ENCODE measurements at places on chromosomes 1 and 21.

GRCh38 chr1:245874942-245875580 is 632.0 kb downstream of the SMYD3 start:
- peak; percentile 96 for ATAC-seq

DNA sequence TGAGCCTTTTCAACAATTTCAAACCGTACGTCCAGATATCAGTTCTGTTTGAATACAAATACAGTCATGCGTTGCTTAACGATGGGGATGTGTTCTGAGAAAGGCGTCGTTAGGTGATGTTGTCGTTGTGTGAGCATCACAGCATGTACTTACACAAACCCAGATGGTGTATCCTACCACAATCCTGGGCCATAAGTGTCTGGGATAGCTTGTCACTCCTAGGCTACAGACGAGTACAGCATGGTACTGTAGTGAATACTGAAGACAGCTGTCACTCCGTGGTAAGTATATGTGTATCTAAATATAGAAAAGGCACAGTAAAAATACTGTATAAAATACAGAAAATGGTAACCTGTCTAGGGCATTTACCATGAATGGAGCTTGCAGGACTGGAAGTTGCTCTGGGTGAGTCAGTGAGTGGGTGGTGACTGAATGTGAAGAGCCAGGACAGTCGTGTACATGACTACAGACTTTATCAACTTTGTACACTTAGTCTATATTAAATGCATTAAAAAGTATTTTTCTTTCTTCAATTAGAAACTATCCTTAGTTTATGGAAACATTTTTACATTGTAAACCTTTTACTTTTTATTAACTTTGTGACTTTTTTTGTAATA is 10.5 kb upstream of the OR2W3 start:
- ATAC-seq: no peak

- no peak for ATAC-seq
Measured at GRCh38 chr1:23899070-23899469, 14.1 kb downstream of the CNR2 start.

DNA sequence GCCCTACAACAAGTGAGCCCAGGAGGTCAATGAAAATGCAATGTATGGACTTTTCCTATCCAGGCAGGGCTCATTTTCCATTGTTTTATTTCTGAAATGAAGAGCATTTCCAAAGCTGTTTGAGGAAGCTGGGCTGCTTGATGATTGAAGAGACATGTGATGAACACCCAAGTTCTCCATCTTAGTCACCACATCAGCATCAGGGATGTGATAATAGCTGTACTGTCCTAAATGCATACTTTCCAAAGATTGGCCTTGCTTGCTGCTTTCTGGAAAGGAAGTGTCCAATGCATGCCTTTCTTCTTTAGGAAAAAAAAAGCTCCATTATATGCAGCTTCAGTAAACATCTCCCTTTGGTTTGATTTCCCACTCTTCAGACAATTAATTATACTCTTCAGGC is 425.9 kb upstream of the RUNX1 start:
- ATAC-seq: no peak

DNA sequence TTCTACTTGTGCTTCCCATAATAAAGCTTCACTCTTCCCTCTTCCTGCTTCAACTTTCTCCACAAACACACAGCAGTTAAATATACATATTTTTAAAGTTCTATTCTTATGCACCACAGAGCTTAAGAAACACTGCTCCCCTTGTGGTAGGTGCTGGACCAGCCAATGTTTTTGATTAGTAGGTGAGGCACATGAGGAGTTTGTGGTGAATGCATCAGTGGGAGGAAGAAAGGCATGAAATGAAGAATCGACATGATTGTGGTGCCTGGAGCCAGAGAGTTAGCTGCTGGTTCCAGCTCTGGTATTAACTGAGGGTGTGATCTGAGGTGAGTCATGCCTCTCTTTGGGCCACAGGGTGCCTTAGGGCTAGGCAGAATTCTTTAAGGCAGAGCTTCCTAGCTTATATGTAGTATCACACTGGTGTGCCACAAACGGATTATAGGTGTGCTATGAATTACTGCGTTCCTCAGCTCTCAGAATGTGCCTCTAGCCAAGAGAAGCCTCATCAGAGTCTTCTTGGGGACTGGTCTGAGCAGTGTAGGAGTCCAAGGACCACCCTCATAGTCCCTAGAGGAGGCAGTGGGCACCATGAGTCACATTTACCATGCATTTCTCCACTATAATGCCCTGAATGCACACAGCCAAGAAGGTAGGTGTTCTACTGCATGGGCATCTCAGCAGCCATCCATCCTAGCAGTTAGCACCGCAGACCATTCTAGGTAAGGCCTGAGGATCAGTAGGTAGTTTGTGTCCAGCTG is 97.4 kb upstream of the SGIP1 start:
- ATAC-seq: peak; percentile 84

GRCh38 chr1:216888731-216889130 is 165.5 kb upstream of the ESRRG start:
- no peak for ATAC-seq

- ATAC-seq: no peak
Measured at GRCh38 chr1:19405761-19406487, 79.4 kb downstream of the CAPZB start.

- no peak for ATAC-seq
Measured at GRCh38 chr1:200121421-200121820, 93.9 kb downstream of the NR5A2 start.

DNA sequence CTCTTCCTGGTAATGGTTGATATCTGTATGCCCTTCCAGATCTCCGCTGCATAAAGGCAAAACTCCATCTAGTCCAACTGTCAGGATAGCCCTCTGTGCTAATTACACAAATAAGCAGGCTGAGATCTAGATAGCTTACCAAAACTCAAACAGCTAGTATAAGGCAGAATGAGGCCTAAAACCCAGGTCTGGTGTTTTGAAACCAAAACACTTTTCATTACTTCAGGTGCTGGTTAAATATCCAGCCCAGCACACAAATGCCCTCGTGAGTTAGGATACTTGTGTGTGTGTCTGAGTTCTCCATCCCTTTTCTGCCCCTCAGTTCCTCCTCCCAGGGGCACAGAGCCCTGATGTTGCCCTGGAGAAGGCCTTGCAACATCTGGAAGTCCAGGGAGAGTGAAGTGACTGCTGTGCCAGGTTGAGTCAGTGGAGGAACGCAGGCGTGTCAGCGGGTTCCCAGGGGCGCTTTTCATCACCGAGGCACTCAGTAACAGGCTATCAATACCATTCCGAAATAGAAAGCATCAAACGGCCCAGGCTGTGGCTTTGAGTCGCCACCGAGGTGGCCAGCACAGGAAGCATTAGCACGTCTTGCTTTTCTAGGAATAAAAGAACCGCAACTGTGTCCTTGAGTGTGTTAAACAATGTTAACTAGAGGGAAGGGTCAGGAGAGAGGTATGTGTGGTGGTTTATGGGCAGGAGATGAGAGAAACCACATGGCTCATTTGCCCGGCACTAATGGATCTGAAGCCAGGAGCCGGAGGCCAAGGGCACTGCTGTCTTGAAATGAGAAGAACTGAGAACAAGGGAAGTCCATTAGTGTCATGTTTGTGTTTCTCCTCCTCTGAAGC is 90.7 kb upstream of the WLS start:
- ATAC-seq: peak; percentile 89

GRCh38 chr1:22105611-22106207 is 37.2 kb downstream of the WNT4 start:
- peak; percentile 65 for ATAC-seq

DNA sequence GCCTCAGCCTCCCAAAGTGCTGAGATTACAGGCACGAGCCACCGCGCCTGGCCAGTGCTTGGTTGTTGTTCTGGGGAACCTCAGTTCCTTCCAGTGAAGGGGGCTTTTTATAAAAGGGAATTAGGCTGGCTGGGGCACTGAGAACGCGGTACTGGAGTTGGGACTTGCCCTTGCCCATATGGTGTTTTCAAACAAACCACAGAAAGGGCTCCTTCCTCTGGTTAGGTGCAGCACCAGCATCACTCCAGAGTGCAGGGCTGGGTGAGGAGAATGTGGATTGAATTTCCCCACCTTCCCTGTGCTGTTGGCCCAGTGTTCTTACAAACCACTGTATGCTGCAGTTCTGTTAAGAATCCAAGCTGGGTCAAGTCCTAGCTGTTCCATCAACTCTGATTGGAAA is 5.3 kb downstream of the MAN1C1 start:
- ATAC-seq: no peak

DNA sequence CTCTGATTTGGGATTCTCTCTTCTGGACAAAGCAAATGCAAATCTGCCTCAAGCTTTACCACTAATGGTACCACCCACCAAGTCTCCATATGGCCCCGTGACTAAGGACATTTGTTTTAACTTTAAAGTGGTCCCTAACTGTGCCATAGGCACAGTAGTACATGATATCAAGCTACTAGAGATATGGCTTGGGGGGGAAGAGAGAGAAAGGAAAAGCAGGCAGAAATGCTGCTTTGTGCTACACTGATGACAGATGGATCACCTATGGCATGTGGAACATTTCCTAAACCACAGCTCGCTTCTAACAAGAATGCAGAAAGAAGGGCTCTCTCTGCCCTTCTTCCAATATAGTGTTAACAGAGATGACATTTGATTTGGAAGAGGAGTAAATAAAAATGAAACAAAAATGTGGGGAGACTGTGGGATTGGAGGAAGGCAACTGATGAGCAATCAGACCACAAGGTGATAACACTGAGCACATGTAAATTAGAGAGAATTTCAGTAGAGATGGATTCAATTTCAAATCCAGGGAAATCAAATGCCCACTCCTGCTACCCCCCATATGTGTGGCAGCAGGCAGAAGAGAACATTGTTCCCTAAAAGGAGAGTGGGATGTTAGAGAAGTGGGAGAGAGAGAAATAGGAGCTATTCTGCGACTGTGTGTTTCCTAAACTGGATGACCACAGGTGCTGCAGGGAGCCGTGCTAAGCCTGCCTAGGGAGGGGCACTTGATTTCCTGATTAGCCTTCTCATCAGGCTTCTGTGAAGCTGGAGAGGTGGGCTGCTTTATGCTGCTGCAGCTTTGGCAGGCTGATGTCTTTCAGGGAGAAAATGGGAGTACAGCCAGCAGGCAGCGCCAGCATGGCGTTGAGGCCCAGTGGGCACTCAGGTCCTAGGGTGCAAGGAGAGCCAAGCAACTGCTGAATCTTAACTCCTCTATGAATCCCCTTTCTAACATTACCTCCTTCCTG is 75.3 kb downstream of the ZNF648 start:
- ATAC-seq: no peak

- ATAC-seq: no peak
Measured at GRCh38 chr21:29671728-29672127, 268.1 kb downstream of the GRIK1 start.

- ATAC-seq: no peak
Measured at GRCh38 chr1:41559331-41559730, 74.8 kb upstream of the EDN2 start.

- ATAC-seq: no peak
Measured at GRCh38 chr1:213054733-213055591, 3.9 kb downstream of the RPS6KC1 start.

GRCh38 chr1:229001467-229002011 is 266.3 kb downstream of the RHOU start:
- ATAC-seq: no peak

DNA sequence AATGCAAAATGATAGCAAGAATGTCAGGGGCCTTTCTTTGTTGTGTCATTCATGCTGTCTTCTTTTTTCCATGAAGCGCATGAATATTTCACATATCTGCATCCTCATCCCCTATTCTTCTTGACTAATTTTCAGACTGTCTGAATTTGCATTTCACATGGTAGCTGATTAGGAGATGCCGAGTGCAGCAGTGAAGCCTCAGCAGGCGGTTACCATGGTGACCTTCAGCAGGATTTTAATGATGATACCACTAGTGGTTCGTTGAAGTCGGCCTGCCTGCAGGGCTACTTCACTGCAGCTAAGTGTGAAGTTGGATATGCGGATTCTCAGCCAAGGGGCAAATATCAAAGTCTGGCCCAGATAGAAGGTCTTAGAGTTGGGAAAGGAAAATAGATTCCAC is 141.8 kb downstream of the NEK7 start:
- no peak for ATAC-seq

DNA sequence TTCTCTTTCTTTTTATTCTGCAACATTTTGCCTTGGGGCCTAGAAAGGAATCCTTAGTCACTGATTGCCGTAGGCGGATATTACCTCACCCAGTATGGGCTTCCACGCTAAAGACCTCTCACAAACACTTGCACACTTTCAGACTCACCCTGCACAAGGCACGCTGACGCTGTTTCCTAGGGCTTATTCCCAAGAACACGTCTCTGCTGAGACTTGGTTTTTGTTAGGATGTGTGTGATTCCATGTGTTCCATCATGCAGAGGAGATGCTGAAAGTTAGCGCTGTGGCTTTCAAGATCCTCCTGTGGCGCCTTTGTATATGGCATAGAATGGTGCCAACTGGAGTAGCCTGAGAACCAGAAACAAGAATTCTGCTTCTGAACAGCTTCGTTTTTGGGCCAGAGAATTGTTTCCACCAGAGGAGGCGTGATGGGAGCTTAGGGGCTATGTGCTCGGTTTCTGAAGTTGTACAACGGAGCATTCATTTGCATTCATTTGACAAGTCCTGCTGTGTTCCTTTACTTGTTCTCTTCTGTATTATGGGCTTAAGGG is 297.0 kb downstream of the DISC1 start:
- no peak for ATAC-seq

GRCh38 chr1:201085902-201086735 is 26.1 kb downstream of the CACNA1S start:
- peak; percentile 98 for ATAC-seq

- peak; percentile 8 for ATAC-seq
Measured at GRCh38 chr1:247373721-247374141, 42.1 kb upstream of the ZNF496 start.

DNA sequence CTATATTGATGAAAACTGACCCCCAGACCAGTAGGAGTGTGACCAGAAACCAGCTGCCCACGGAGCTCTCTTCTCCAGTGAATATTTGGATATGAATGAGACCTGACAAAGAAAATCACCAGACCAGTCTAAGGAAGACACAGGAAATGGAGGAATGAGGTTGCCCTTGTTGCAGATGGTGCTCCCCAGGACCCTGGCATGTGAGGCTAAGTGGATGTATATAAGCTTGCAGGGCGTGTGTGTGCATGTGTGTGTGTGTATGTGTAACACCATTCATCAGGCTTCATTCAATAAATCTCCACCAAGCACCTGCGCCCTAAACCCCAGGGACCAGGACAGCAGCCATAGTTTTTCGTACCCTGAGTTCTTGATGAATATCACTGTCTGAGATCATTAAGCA is 14.4 kb downstream of the PHLDA3 start:
- no peak for ATAC-seq
